Activated CD4-positive, alpha-beta T cell treated with anti-CD3 and anti-CD28 coated beads, Interleukin-2, amount 50 U/mL, for 4 hours (primary cell): ENCODE measurements at places on chromosomes 3 and 15.

DNA sequence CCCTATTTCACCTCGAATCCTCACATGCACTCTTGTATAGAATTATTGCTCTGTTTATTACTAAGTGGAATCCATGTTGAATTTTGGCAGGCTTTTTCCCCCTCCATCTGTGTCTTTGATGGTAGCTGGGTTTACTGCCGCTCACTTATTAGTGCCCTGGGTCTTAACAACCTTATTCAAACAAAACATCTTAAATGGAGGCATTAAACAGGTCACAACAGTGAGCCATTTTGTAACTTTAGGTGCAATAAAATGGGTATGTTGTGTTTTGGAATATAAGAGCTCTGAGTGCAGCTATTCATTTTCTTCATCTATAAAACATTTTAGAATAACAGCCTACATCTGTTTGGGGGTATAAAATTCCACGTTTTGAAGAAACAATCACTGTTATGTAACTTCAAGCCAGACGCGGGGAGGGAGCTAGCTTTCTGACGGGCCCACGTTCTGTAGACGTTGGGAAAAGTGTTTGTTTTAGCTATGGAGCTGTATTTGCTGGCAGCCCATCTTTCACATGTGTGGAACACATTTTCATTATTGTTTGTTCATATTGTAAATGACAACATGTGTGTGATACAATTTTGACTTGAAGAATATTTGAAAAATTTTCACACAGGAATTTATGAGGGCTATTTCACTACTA lies 122.0 kb downstream of the SLC25A26 start:
- DNase-seq: no peak

DNA sequence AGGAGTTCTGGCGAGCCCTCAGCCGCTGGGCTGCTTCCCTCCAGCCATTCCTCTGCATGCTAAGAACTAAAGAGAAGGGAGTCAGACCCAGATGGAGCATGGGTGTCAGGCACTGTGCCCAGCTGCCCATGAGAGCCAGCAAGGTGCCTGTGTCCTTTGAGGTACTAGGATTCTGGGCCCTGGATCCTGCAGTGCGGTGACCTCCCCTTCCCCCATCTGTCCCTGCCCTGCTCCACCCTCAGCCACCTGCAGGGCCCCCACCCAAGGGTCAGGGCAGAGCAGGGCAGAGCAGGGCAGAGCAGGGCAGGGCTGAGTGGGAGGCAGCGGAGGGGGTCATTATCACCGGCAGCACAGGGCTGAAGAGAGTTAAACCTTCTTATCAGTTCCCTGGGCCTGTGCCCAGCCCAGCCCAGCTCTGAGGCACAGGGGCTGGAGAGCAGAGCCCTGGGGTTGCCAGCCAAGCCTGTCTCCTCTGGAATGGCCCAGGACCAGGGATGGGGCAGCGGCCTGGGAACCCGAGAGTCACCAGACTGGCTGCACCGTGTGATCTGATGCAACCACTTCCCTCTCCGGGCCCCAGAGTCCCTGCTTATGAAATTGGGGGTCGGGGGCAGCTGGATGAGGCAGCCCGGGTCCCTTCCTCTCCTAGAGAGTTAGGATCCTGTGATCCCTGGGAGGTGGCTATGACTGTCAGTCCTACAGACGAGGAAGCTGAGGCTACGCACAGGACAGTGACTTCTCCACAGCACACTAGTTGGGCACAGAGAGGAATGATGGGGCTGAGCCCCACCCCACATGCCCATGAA lies 17.3 kb downstream of the ZDHHC19 start:
- no peak for DNase-seq

- DNase-seq: no peak
Observed at GRCh38 chr3:183038757-183039156, 58.4 kb upstream of the DCUN1D1 start.

DNA sequence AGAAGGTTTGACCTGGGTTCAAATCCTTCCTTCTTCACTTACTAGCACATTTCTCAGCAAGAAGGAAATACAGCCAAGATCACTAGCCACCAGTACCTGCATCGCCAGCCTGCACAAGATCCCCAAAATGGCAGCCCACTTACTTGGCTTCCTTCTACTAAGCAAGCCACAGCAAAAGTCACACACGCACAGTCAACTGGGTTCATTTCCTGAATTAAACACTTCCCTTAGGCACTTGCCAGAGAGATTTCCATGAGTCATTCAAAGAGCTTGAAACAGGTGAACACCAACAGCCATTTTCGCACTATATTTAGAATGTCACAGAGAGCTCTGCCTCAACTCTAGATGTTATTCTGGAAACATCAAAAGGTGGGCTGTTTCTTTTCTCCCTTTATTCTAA lies 42.6 kb downstream of the MGLL start:
- no peak for DNase-seq

DNA sequence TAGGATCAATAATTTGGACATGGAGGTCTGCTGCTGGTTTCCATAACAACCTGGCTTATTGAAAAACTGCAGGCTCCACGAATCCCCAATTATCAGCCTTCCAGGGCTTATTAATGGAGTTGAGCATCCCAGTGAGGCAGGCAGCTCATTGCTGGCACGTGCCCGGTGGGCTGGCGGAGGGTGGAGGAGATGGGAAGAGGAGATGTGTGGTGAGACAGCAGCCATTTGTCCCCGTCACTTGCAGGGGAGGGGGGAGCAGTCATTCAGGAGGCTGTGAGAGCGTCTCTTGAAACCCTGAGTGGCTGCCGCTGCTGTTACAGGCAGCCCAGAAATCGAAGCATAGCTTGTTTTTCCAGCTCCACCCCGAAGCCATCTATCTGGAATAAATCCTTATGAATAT lies 70.6 kb downstream of the GAP43 start:
- no peak for DNase-seq

- no peak for DNase-seq
Observed at GRCh38 chr3:77227567-77227966, 187.7 kb downstream of the ROBO2 start.

- DNase-seq: no peak
Observed at GRCh38 chr3:12231431-12231830, 57.4 kb upstream of the PPARG start.

DNA sequence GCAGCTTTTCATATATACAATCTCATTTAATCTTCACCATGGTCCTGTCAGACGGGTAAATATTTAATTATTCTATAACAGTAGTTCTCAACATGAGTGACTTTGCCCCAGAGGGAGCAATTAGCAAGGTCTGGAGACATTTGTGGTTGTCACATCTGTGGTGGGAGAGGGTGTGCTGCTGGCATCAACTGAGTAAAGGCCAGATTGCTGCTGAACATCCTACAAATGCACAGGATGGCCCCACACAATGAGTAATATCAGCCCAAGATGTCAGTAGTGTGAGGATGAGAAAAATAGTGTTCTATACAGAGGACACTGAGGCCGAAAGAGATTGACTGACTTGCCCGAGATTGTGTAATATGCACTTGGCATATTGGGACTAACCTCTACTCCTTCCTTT lies 156.0 kb downstream of the AGBL1 start:
- no peak for DNase-seq

DNA sequence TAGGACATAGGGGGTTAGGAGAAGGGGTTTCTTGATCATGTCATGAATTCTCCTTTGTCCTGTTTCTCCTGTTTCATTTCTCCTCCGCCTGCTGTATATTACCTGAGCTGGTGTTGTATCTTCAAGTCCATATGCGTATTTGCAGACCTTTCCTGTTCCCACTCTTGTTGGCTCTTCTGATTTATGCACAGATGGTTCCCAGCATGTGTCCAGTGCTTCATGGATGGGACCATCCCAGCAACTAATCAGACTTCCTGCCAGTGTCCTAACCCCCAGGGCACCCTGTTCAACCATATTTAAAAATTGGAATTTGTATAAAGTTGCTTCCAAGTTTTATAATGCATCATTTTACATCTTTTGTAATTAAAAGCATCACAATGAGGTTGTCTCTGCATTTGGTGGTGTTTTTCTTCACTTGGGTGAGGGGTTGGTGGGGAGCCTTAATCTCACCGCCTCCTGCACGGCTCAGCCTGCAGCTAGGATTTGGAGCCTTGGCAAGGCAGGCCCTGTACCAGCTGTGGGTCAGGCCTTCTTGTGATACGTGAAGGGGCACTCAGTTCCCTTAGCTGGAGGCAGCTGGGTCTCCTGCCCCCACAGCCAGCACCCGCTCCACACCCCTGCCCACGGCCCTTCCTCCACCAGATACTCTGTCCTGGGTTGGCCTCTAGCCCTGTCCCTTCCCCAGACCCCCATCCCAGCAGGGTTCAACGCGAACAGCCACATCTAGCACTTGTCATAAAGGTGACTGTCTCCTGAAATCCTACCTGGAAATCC lies 72.0 kb upstream of the BLM start:
- no peak for DNase-seq

GRCh38 chr3:103195216-103195615 lies 760.4 kb downstream of the ZPLD1 start:
- no peak for DNase-seq

- DNase-seq: no peak
Observed at GRCh38 chr3:36244728-36245127, 135.6 kb upstream of the STAC start.

DNA sequence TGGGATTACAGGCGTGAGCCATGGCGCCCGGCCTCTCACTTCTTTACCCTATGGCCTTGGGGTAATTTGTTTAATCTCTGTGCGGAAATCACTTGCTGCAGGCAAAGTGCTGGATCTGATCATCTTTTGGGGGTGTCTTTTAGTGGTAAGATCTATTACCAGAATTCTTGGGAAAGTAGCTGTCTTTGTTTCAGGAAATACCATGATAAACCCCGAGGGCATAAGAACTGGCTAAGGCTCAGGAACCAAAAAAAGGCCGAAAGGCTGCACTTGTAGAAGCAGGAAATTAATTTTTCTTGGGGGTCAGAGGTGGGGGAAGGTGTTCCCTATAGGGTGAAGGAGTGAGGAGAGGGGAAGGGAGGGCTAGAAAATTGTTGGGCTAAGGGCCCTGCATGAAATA lies 22.7 kb upstream of the IGF2BP2 start:
- DNase-seq: no peak

- no peak for DNase-seq
Observed at GRCh38 chr3:71341721-71342120, 241.8 kb downstream of the FOXP1 start.

DNA sequence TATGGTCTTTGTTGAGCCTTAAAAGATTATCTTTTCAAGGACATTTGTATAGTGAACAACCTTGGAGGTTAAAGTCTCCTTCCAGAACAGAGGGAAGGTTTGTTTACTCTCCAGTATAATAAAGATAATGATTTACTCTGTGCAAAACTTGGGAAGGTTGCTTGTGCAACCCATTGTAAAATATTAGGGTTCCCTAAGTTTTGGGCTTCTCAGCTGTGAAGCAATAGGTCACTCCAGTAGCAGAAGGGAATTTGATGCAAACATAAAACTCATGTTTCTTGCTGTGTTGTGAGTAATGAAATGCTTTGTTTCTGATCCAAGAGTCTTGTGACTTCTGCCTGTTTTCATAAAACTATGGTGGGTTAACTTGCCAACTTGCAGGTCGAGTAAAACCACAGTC lies 177.5 kb downstream of the SUCNR1 start:
- DNase-seq: no peak

DNA sequence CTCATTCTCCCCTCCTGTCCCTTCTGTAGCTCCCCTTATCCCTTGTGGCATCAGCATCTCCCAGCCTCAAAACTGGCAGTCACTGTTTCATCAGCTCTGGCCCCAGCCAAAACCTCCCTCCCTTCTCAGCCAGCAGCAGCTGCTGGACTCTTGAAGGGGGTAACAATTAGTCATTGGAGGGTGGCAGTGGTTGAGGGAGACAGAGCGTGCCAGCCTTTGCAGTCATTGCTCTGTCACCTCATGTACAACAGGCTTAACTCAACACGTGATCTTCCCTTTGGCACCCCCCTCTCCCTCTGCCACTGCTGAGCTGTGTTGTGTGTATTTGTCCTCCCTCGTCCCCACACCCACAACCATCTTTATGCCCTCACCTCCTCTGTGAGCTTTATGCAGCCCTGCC lies 28.2 kb downstream of the RBP2 start:
- no peak for DNase-seq

DNA sequence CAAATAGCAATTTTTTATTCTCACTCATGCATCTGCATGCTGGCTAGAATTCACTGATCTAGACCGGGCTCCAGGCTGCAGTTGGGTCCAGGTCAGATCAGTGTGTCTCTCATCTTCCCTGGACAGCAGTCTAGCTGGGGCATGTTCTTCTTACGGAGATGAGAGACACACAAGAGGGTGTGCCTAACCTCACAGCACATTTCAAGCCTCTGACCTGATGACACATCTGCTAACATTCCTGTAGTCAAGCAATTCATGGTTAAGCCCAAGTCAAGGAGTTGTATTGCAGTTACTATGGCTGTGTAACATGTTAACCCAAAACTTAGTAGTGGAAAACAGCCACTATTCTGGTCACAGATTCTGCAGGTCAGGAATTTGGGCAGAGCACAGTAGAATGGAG lies 13.1 kb downstream of the BSN start:
- DNase-seq: no peak

GRCh38 chr15:67161881-67162280 lies 92.6 kb downstream of the AAGAB start:
- no peak for DNase-seq

GRCh38 chr3:172142051-172142863 lies 102.9 kb downstream of the FNDC3B start:
- no peak for DNase-seq

GRCh38 chr15:36330598-36330997 lies 248.8 kb upstream of the CDIN1 start:
- DNase-seq: no peak

DNA sequence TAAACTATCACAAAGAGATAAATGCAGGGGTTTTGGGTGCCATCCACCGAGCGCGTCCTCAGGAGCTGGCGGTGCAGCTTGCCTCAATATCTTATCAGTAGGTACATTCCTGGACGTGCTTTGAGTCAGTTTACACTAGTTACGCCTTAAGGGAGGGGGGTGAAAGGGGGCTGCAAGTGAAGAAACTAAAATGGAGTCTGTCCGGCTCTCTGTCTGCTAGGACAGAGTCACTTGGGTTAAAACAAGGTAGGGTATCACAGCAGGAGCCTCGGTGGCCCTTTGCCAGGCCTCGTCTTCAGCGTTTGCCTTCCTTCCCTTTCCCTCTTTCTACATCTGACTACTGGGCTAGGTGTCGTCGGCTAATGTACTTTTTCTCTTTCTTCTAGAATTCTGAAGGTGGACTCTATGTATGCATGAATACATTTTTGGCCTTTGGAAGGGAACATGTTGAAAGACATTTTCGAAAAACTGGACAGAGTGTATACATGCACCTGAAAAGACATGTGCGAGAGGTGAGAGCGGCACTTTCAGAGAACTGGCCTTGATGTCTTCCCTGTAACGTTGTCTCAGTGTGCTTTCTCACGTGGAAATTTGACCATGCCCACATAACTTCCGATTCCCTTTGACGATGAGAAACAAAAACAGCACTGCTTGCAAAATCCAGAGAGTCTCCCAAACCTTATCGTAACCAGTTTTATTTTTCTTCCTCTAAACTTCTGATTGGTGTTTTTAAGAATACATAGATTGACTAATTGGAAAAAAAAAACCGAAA lies 28.8 kb downstream of the USP13 start:
- no peak for DNase-seq
